Inflammatory macrophage treated with lipopolysaccharide for 1 hour (primary cell): ENCODE measurements at places on chromosomes 12 and 14.

- DNase-seq = no peak
Measured at GRCh38 chr12:12877781-12878455, 13.4 kb upstream of the GPRC5A start.

- no peak for DNase-seq
Measured at GRCh38 chr12:7981446-7981845, 45.5 kb upstream of the SLC2A3 start.

GRCh38 chr12:12612358-12612757 lies 682 bp downstream of the CREBL2 start:
- DNase-seq = peak; percentile 43

GRCh38 chr14:33232031-33232430 lies 293.4 kb downstream of the NPAS3 start:
- DNase-seq = no peak

DNA sequence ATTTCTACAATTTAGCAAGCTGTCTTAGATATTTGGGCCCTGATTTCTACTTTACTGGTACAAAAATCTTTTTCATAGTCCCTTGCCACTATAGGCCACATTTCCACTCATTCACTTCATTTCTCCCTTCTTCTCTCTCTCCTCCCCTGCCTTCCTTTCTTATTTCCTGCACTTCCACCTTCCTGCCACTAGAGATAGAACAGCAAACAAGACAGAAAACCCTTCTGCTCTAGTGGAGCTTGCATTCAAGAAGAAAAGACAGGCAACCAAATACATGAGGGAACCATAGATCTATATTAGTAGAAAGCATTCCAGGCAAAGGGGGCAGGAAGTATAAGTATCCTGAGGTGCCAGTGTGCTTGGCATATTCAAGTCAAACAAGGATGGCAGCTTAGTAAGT lies 623.5 kb downstream of the FLRT2 start:
- no peak for DNase-seq

- DNase-seq = peak; percentile 11
Measured at GRCh38 chr14:100524933-100525243, 62.3 kb downstream of the BEGAIN start.

- no peak for DNase-seq
Measured at GRCh38 chr14:69226736-69227135, 33.2 kb upstream of the GALNT16 start.

- peak; percentile 68 for DNase-seq
Measured at GRCh38 chr14:93012951-93013719, 90.2 kb downstream of the CHGA start.

DNA sequence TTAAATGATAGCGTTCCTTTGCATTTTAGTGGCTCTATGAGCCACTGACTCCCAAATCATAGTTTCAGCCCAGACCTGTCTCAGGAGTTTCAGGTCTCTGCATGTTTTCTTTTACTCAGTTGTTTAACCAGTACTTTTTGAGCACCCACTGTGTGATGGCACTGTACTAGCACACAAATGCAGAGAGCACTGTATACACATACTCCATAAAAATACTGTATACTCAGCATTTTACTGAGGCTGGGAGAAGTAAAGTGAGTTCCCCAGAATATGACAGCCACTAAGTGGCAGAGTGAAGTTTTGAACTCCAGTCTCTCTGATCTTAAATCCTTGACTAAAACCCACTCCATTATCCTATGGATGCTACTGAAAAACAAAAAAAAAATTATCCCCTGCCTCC lies 76.0 kb upstream of the HSPB8 start:
- DNase-seq = no peak

- DNase-seq = no peak
Measured at GRCh38 chr12:958588-959123, 9.2 kb upstream of the RAD52 start.

- DNase-seq = no peak
Measured at GRCh38 chr12:115941362-115941761, 336.1 kb downstream of the MED13L start.

GRCh38 chr14:75059642-75060041 lies 4.2 kb downstream of the ACYP1 start:
- no peak for DNase-seq

- DNase-seq = no peak
Measured at GRCh38 chr12:122853582-122854245, 18.5 kb downstream of the HIP1R start.

GRCh38 chr12:111182382-111182781 lies 186.5 kb downstream of the PHETA1 start:
- DNase-seq = no peak

DNA sequence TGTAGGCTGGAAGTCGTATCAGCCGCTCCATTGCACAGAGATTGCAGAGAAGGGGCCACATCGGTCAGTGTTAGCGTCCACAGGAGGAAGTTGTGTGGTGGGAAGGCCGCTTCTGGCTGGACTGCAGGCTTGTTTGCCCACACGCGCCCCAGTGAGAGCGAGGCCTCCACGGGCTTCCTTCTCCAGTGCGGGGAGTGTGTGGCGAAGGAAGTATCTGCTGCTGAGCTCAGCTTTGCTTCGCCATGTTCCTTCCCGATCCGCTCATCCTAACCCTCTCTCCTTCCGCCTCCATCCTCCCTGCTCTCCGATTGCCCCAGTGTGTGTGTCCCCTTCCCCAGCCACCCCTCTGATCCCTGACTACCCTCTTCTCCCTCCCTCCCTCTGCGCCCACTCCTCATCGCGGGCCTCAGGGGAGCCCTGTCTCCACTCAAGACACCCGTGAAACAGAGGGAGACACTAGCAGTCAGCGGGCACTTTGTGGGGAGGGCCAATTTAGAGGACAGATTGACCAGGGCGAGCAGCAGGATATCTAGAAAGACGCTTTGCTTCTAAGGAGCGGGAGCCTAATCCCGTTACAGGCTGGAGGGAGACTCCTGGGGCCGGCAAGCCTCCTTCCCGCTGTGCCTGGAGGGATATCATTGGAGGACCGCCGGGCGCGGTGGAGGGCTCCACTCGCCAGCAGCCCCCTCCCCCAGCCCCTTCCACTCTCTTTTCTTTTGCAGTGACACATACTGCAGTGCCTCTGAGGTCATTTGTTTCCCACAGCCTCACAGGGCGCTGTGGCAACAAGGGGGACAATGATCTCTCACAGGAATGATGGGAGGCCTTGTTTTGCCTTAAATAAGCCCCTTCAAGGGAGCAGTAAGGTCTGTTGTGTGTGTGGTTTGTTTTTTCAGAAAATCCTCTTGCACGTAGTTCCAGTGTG lies 428.8 kb downstream of the ZFP36L1 start:
- peak; percentile 62 for DNase-seq

DNA sequence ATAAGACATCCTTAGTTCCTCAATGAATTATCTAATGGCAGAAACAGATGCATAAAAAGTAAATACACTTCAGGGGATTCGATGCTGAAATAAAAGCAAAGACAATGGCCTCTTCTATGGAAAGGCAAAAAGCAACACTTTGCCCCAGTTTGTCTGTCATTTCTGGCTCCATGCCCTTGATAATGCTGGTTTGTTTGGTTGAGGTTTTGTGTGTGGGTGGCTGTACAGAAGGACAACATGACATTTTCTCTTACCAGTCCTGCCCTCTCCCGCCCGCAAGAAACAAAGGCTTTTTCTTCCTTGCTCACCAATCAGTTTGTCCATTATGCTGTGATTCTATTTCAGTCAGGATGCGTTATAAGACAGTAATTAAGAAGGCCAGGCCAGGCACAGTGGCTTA lies 18.1 kb upstream of the WDR89 start:
- DNase-seq = no peak

DNA sequence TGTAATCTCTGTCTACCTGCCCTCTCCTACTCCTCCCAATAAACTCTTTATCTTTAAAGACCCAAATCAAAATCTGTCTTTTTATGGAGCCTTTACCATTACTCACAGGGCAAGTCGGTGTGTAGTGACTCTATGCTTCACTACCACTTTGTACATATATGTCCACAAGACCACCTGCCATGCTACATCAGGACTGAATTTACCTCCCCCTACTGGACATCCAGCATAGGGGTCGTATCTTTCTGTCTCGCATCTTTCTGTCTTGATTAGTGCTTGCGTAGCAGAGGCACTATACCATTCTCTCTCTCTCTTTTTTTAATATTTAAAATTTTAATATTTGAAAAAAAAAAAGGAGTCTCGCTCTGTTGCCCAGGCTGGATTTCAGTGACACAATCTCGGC lies 587.5 kb downstream of the SOX5 start:
- DNase-seq = no peak

DNA sequence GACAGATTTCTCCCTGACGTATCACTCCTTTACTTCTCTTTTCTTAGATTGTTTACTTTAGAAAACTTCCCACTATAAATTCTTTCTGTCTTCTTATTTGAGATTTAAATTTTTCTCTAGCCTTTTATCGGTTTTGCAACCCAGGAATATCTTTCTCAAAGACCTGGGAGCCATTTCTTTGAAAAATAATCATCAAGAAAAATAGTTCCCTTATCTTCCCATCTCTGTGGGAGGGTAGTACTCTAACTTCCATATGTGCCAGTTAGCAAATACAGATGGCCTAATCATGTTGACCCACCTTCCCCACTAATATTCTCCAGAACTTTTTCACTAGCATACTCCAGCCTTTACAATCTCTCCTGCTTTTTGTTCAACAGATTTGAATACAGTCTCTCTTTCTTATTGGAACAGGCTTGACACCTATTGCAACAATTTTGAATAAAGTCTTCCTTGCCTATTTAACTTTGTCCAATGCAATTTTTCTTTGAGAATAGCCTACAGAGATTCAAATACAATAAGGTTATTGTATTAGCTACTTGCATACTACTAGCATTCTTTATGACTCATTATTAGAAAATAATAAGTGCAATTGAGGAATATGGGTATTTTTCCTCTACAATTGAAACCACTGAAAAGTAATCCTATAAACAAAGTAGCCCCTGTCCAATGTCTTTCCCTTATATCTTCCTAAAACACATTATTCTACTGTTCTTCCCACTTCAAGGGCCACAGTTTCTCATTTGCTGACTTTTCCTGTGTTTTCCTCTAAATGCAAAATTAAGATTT lies 27.4 kb upstream of the KLRB1 start:
- DNase-seq = peak; percentile 56

DNA sequence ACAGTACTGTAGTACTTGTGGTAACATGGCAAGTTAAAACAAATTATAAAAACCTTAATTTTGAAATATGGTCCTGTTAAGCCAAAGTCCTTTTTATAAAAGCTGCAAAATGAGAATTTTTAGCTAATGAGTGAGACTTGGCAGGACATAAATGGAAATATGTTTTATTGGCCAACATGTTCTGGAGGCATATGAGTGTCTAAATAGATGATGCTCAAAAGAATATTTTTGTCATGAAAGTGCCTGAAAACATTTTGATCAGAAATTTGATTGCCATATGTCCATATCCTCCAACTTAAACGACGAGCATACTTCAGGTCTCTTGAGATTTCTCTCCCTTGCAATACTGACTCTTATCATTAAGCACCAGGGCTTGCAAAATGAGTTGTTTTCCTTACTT lies 972.6 kb downstream of the TMTC2 start:
- DNase-seq = no peak

DNA sequence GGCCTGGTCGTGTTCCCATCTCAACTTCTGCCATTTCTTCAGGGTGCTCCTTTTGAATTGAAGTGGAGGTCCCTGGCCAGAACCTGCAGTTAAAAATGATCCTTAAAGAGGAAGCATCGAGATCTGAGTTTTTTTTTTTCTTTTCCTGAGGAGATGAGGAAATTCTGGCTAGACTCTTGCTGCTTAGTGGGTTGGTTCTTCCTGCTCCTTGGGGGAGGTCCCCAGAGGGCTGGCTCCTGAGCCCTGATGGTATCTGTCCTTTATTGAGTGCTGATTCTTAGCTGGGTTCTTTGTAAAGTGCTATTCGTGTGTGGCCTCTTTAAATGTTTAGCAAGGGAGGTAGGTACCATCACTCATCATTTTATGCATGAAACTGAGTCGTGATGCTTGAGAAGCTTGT lies 11.7 kb downstream of the PELI2 start:
- peak; percentile 67 for DNase-seq

GRCh38 chr12:118259079-118259478 lies 113.6 kb downstream of the TAOK3 start:
- DNase-seq = no peak

DNA sequence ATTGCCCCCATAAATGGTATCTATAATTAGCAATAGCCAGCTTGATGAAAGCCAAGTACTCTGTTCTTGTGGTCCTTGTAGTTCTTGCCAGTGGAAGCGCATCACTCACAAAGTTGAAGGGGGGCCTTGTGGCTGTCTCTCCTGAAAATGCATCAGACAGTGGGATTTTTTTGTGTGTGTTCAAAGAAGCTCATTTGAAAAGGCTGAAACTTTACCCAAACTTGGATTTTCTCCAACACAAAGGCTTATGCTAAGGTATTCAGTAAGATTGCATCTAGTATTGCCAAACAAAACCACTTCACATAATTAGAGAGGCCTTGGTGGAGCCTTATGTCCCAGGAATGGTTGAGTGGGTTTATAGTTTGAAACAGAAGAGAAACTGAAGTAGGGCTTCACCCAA lies 216.7 kb upstream of the TMTC1 start:
- no peak for DNase-seq

- DNase-seq = no peak
Measured at GRCh38 chr12:4086481-4086880, 187.1 kb upstream of the CCND2 start.

GRCh38 chr12:78146365-78146772 lies 315.7 kb downstream of the NAV3 start:
- DNase-seq = peak; percentile 37

DNA sequence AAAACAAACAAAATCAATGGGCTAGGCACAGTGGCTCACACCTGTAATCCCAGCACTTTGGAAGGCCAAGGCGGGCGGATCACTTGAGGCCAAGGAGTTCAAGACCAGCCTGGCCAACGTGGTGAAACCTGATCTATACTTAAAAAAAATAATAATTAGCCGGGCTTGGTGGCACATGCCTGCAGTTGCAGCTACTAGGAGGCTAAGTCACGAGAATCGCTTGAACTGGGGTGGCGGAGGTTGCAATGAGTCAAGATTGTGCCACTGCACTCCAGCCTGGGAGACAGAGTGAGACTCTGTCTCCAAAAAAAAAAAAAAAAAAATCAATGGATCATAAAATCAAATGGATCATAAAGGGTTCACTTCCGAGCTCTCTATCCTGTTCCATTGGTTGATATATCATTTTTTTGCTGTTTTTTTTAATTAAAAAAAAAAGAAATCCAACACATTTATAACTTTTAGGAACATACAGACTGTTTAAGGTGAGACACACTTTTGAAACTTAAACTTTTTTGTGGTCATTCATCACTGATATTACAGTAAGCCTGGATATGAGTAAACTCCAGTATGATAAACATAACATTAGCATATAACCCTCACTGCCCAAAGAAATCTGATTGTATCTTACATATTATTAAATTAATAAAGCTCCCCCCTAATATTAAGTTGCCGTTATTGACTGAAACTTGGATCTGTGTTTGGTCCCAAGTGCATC lies 22.1 kb downstream of the MOK start:
- no peak for DNase-seq

GRCh38 chr14:71013551-71014192 lies 106.4 kb downstream of the PCNX1 start:
- no peak for DNase-seq

- DNase-seq = no peak
Measured at GRCh38 chr14:96105926-96106441, 66.8 kb downstream of the C14orf132 start.
